Thyroid gland (tissue), 4 donors: ENCODE measurements at places on chromosomes 11 and 22. TPM values are rescaled to one million over a fixed set of nuclear protein-coding genes. Genes with fewer than 3 reads are reported as not detected.

Gene MPZL3
- total RNA-seq, result 13.6 TPM

GRCh38 chr11:69950120-69950519, 128.0 kb upstream of the ANO1 start:
- H3K27me3 ChIP-seq, result no peaks in the 10 kb centered on the region
- H3K4me3 ChIP-seq, result no peak overlapping the region
- DNase-seq, result no peak
- no peak overlapping the region for H3K27ac ChIP-seq

- H3K36me3 ChIP-seq, result no peaks in the 10 kb centered on the region
- H3K4me1 ChIP-seq, result no peaks in the 10 kb centered on the region
- no peak overlapping the region for H3K4me3 ChIP-seq
- no peaks in the 10 kb centered on the region for H3K27me3 ChIP-seq
- no peak for DNase-seq
- H3K27ac ChIP-seq, result no peak overlapping the region
These were observed 409.9 kb downstream of the TMEM135 start for GRCh38 chr11:87447606-87448005.

- H3K27me3 ChIP-seq, result no peaks in the 10 kb centered on the region
- peaks cover 17% of the 10 kb centered on the region for H3K4me1 ChIP-seq
- no peak for DNase-seq
- H3K27ac ChIP-seq, result peak overlapping the region; percentile 73
- peaks cover 9% of the 10 kb centered on the region for H3K36me3 ChIP-seq
These were observed 757 bp upstream of the HINFP start for GRCh38 chr11:119120639-119121007.

Gene TMEM191B
- total RNA-seq, result 2.2 TPM

Gene DDX25
- 2.0 TPM for total RNA-seq

DNA sequence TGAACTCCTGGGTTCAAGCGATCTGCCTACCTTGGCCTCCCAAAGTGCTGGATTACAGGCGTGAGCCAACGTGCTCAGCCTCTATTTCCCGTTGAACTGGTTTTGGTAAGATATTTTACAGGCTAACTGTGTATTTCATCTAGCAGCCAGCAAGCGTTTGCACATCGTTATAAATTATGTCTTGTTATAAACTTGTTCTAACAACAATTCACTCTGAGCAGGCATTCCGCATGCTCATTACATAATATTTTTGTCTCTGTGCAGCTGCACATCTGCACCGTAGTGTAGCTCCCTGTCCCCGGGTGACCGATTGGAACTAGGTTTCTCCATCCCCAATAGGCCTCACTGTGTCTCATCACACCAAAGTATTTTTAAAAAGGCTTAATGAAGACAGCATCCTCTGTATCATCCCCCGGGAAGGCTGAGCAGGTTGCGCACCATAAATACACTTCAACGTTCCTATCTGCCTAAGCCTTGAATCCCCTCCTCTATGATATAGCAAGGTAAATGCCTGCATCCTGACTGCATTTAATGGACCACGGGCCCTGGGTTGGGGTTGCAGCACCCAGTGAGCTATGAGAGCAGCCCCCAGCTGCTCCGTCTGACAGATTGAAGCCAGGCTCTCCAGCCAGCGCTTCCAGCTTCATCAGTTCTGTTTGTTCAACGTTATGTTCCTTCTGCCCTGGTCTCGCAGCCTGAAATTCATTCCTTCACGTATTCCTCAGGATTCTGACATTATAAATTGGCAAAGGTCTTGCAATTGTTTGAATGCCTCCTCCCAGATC, 47.7 kb downstream of the TST start:
- H3K4me1 ChIP-seq, result no peaks in the 10 kb centered on the region
- no peak overlapping the region for H3K4me3 ChIP-seq
- no peak for DNase-seq
- no peak overlapping the region for H3K27ac ChIP-seq
- H3K27me3 ChIP-seq, result no peaks in the 10 kb centered on the region

Gene PTPRJ
- 45.4 TPM for total RNA-seq

Gene ELFN2
- 0.05 TPM for total RNA-seq

DNA sequence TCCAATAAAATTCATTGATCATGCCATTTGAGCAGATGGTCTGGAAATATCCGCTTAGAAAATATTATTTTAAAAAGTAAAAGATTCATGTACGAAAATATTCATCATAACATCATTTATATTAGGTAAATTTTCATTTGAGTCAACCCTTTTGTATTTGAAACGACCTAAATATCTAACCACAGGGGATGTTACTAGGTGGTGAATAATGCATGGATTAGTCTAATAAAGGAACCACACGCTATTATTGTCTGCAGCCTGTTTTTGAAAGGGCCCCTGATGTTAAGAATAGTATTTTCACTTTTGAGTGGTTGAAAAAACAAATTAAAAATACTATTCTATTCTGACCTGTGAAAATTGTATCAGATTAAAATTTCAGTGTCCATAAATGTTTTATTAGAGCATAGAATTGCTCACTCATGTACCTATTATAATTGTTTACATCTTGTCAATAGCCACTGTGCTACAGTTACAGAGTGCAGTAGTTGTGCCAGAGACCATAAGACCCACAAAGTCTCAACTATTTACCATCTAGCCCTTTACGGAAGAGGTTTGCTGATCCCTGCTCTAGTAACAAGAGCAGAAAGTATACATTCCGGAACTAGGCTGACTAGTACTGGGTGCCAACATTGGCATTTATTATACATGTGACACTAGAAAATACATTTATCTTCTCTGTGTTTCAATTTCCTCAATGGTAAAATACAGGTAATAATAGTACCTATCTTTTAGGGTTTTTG, 176.1 kb downstream of the LRRC4C start:
- no peaks in the 10 kb centered on the region for H3K4me1 ChIP-seq
- no peaks in the 10 kb centered on the region for H3K27me3 ChIP-seq
- DNase-seq, result no peak
- H3K36me3 ChIP-seq, result no peaks in the 10 kb centered on the region

DNA sequence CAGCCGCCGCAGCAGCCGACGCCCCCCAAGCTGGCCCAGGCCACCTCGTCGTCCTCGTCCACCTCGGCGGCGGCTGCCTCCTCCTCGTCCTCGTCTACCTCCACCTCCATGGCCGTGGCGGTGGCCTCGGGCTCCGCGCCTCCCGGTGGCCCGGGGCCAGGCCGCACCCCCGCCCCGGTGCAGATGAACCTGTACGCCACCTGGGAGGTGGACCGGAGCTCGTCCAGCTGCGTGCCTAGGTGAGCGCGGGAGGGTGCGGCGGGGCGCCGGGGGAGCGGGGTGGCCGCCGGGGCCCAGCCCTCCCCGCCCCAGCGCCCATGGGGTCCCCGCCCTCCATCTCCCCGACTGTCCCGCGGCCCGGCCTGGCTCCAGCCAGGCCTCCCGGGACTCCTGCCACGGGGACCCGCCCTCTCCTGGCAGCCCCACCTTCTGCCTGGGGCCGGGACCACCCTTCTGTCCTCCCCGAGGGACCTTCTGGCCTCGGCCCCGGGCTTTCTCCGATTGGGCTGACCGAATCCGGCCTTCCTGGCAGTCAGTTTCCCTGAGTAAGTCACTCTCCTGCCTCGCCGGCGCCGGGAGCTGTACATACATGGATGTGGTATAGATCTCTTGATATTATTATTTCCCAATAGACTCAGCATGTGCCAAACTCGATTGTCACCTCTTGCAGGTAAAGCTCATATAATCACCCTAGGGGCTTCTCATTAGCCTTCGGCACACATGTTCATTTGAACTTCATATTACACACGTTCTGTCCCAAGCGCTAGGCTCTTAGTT, 720 bp downstream of the PACS1 start:
- DNase-seq, result peak; percentile 52
- H3K27ac ChIP-seq, result peak overlapping the region; percentile 78
- peak overlapping the region; percentile 35 for H3K4me3 ChIP-seq
- peaks cover 27% of the 10 kb centered on the region for H3K4me1 ChIP-seq

Gene GALNT18
- total RNA-seq, result 88.5 TPM

- H3K4me1 ChIP-seq, result peaks cover 39% of the 10 kb centered on the region
- peak overlapping the region; percentile 34 for H3K27ac ChIP-seq
These were observed 11.6 kb downstream of the UVRAG start for GRCh38 chr11:75826461-75827230.
